T-helper 2 cell (primary cell): ENCODE measurements at places on chromosomes 4 and X.

GRCh38 chrX:109830157-109830703 lies 97.2 kb upstream of the ACSL4 start:
- no peak for DNase-seq

DNA sequence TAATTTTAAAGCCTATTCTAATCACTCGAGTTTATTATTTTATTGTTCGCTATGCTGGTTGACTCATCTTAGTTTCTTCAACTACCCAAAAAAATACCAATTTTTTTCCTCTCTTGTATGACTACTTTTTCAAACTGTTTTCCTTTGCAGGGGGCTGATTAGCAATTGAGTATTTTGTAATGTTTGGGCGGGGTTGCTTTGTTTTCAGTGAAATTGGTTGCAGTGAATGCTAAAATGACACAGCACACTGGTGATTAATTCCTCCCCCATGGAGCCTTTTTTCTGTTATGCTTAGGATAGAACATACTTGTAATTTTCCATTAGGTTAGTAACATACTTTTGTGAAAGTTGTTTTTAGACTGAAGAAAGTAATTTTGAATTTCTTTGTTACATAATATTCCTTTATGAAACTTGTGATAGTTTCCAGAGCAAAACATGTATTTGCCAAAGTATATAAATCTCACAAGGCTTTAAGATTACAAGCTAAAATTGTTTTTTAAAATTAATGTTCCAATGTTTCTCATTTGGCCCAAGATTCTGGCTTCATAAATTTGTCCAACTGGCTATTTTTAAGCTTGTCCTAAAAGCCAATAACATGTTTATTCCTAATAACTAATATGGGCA lies 120.4 kb downstream of the CHIC1 start:
- no peak for DNase-seq

- DNase-seq, result no peak
These were observed 69.8 kb downstream of the COL25A1 start for GRCh38 chr4:109232681-109233080.

- DNase-seq, result no peak
These were observed 135.3 kb upstream of the IL1RAPL2 start for GRCh38 chrX:104430742-104431119.

DNA sequence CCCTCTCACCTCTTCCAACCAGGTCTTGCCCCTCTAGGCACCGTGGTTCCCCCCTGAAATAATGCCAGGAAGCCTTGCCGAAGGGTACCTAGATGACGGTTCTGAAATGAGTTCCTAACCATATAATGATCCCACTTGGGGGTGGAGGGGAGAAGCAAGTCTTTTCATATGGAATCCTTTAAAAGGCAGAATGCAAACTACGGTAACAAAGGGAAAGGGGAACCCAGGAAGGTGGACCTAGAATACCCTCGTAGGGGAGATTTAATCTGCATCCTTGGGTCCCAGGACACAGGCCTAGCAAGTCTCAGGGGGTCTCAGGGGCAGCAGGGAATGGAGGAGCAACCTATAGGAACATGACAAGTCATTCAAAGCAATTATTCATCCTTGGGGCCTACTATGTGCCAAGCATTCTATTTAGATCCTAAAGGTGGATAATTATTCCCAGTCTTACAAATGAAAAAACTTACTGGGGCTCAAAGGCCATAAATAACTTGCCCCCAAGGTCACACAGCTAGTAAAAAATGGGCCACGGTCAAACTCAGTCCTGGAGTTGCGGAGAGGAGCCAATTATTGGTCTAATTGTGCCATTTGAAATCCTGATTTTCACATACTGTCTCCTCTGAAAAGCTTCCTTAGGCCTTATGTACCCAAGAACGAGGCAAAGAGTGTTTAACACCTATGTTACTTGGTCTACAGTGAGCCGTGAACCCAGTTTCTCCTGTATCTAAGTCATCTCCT lies 8.8 kb downstream of the BCOR start:
- DNase-seq, result no peak

DNA sequence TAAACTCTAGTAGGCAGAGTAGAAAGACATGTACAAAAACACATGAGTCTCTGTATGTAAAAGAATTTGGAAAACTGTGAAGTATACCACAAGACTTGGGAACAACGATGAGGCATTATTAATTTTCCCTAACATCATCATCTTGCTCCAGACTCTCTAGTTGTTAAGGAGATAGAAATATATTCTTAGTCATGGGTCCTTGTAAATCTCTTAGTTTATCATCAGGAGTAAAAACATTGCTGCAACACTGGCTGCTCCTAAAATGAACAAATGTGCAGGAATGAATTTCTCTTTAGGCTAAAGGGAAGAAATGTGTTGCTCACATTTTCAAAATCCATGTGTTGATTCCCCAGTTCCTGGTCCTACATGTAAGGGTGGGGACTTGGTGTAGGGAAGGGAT lies 384.6 kb downstream of the STIM2 start:
- DNase-seq, result no peak
